ENCODE measurements at places on chromosomes 4 and X. TPM values are rescaled to one million over a fixed set of nuclear protein-coding genes. Genes with fewer than 3 reads are reported as not detected.

DNA sequence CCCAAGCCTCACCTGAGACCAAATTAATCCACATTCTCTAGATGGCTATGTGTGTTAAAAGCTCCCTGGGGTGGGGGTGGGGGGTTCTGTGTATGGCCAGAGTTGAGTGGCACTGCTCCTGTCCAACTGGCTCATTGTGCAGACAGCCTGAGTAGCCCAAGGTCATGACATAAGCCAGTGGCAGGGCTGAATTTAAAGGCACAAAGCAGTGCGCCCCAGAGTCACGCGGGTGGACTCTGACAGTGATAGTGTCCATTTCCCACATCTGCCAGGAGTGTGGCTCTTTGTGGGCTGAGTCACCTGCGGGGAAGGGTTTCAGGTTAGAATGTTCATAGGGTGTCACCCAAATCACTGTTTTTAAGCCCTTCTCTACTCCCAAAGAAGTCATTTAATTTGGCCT, 45.4 kb downstream of the SCD5 start:
- no peak for DNase-seq

- DNase-seq: no peak
Observed at GRCh38 chrX:84336646-84337045, 148.6 kb upstream of the RPS6KA6 start.

GRCh38 chrX:49106930-49107329, 16.6 kb downstream of the GPKOW start:
- DNase-seq: no peak

DNA sequence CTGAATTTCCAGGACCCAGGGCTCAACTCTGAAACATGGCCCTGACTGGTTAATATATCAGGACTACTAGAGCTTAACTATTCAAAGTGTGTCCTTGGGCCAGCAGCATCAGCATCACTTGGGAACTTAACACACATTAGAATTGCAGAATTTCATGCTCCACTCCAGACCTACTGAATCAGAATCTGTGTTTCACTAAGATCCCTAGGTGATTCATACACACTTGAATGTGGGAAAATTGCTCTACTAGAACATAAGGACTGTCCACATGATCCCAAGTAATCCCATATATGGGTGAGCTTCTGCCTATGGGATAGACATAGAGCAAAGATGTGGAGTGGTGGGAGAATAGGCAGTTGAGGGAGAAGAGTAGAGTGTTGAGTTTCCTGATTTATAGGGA, 192.5 kb upstream of the CLNK start:
- DNase-seq: no peak

GRCh38 chr4:184345573-184345922, 127.9 kb upstream of the ENPP6 start:
- DNase-seq: no peak

GRCh38 chr4:74168841-74169240, 10.9 kb downstream of the MTHFD2L start:
- DNase-seq: no peak

GRCh38 chrX:136635235-136635634, 12.7 kb upstream of the CD40LG start:
- DNase-seq: no peak

- no peak for DNase-seq
Observed at GRCh38 chr4:17447056-17447455, 64.8 kb downstream of the QDPR start.

- no peak for DNase-seq
Observed at GRCh38 chr4:175106301-175106700, 188.1 kb downstream of the ADAM29 start.

- no peak for DNase-seq
Observed at GRCh38 chrX:45710081-45710801, 509.6 kb upstream of the DIPK2B start.

DNA sequence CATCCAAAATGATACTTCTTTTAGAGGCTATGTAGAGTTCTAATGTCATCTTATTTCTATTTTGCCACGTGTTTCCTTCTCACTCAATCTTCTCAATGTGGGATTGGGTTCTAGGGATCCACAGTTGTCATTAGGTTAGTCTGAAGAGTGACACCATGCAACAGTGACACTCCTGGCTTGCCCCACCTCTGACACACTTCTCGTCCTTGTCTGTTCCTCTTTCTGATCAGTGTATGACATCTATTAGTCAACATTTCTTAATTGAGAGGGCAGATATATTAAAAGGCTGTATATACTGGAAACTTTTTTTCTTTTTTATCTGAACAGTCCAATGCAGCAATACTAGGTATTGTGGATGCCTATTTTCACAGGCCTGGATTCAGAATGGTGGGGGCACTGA, 67.6 kb upstream of the GYPA start:
- DNase-seq: no peak

DNA sequence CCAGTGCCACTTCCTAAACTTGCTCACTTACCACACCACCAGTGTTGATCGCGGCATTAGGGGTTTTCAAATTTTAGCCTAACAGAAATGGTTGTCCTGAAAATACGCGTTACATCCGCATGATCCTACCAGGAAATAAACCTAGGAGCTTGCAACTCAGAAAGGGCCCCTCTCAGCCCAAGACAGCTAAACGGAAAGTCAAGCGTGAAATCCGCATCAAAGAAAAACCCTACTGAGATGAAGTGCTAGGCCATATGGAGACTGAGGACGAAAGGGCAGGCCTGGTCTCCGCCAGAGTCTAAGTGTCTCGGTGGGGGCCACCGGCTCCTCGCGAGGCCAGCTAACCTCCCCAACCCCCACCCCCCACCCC, 626 bp downstream of the YTHDC1 start:
- DNase-seq: no peak

- no peak for DNase-seq
Observed at GRCh38 chr4:54268151-54268550, 39.1 kb downstream of the PDGFRA start.

DNA sequence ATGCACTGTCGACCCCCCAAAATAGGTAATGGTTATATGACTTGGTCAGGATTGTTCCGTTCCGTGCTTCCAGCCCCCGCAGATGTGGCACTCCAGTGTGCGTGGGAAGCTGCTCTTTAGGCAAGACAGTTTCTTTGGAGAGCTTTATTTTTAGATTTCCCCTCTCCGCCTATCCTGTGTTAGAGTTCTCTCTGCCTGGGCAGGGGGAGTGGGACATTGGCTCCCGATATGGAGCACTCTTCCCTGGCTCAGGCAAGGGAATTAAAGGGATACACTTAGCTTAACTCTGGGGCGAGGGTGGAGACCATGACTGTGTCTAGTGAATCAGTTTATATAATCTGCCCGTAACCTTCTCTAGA, 36.0 kb downstream of the DLG3 start:
- no peak for DNase-seq

DNA sequence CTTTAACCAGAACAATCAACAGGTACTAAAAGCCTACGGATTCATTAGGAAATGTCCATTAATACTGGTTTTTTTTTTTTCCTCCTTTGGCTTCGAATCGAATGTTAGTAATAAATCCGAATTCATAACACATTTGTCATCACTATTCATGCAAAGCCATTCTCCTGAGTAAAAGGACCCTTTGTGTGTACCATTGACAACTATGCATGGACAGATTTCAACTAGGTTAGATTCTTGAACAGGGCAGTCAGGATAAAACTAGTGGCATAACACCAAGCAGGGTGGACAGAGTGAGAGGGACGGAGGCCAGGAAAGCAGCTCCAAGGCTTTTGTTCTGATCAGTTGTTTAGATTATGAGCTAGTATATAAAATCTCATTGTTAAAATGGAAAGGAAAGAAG, 1722.0 kb upstream of the TENM3 start:
- DNase-seq: no peak

- no peak for DNase-seq
Observed at GRCh38 chr4:164483711-164484110, 270.2 kb upstream of the SMIM31 start.

- no peak for DNase-seq
Observed at GRCh38 chr4:762211-763190, 56.9 kb downstream of the PCGF3 start.

GRCh38 chrX:18941896-18942295, 42.0 kb downstream of the PHKA2 start:
- DNase-seq: no peak

GRCh38 chrX:49999087-49999486, 76.7 kb downstream of the CLCN5 start:
- DNase-seq: no peak

GRCh38 chr4:2399216-2399615, 19.2 kb downstream of the ZFYVE28 start:
- no peak for DNase-seq

DNA sequence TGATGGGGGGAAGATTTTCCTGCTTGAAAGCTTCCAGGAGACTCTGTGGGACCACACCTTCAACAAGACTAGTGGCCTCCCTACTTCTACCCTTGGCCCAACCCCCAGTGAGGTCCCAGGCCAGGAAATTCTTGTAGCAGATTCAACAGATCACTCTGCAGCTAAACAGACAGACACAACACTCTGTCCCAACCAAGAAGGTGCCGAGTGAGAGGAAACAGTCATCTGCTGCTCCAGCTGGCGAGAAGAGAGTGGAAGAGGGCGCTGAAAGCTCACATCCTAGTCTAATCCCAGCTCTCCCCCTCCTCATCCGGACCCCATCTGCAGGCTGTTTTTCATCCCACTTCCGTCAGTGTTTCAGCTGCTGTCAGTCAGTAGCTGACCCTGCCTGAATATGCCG, 63.4 kb downstream of the CHRDL1 start:
- DNase-seq: no peak

- no peak for DNase-seq
Observed at GRCh38 chrX:18884916-18885315, 99.0 kb downstream of the PHKA2 start.

DNA sequence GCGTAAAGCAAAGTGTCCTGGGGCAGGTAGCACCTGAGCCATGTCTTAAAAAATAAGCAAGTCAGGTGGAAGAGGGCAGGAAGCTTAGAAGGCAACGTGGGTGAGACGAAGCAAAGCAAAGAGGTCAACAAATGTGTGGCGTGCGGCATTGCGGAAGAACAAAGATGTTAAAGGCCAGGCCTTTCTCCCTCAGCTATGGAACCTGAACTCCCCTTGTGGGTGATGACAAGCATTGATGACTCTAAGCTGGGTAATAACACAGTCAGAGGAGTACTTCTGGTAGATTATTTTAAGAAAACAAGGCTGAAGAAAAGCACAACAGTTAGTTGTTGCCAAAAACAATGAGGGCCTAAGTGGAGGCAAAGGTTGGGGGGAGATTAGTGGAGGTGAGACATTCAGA, 29.0 kb upstream of the SORBS2 start:
- DNase-seq: no peak

- no peak for DNase-seq
Observed at GRCh38 chr4:152856960-152857359, 77.2 kb downstream of the ARFIP1 start.

DNA sequence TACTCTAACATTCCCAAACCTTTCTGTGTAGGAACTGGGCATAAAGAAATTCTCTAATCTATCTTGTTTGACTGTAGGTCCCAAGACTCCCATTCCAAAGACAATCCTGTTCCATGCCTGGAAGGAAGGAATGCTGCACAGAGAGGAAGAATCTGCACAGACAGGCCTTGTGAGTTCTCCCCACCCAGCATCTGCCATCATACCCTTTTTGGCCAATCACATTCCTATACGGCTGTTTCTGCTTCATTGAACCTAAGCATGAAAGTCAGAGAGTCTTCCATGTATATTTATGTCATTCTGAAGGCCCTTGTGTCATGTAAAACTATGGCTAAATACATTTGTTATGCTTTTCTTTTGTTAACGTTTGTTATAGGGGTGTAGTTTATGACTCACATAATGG, 667.7 kb upstream of the IGFBP7 start:
- no peak for DNase-seq

GRCh38 chr4:151114986-151115385, 15.6 kb downstream of the RPS3A start:
- no peak for DNase-seq

Gene DCAF12L1
- not detected for total RNA-seq

Gene CCDC110
- total RNA-seq: 1.2 TPM

Gene SPIN3
- total RNA-seq: 12.8 TPM

Gene VCX2
- not detected for total RNA-seq

Gene ABLIM2
- 15.5 TPM for total RNA-seq

Gene MSMO1
- total RNA-seq: 43.5 TPM

Gene BEND4
- total RNA-seq: not detected

Gene TRPC3
- total RNA-seq: 0.98 TPM

Gene SRPX
- 118 TPM for total RNA-seq

Gene TSC22D3
- total RNA-seq: 780 TPM

Gene SHROOM3
- total RNA-seq: 6.9 TPM

Gene GPR143
- total RNA-seq: not detected

Gene FAM9B
- total RNA-seq: not detected

Gene PGAM4
- not detected for total RNA-seq

Measured in vagina (tissue), 2 donors.